ENCODE measurements at places on chromosomes 7 and 10. TPM values are rescaled to one million over a fixed set of nuclear protein-coding genes. Genes with fewer than 3 reads are reported as not detected.

The NUPR2 gene
- not detected for total RNA-seq

The MACROH2A2 gene
- total RNA-seq, result 17.6 TPM

The EPDR1 gene
- not detected for total RNA-seq

The DKK1 gene
- total RNA-seq, result 31.8 TPM

The ATE1 gene
- 33.1 TPM for total RNA-seq

The CTBP2 gene
- total RNA-seq, result 152 TPM

The ANKRD30A gene
- total RNA-seq, result not detected

The LFNG gene
- total RNA-seq, result 2.4 TPM

The NEBL gene
- 30.6 TPM for total RNA-seq

The GOLGA7B gene
- total RNA-seq, result not detected

The TAS2R39 gene
- not detected for total RNA-seq

The HACD1 gene
- 34.2 TPM for total RNA-seq

The FAM241B gene
- total RNA-seq, result 7.5 TPM

The PIK3CG gene
- total RNA-seq, result not detected

The ACSM6 gene
- total RNA-seq, result not detected

Measured in MCF 10A (cell line).